ENCODE measurements at places on chromosomes 11 and 22.
A peak's percentile ranks its signal among the peaks of the same experiment; 100 is the strongest.

DNA sequence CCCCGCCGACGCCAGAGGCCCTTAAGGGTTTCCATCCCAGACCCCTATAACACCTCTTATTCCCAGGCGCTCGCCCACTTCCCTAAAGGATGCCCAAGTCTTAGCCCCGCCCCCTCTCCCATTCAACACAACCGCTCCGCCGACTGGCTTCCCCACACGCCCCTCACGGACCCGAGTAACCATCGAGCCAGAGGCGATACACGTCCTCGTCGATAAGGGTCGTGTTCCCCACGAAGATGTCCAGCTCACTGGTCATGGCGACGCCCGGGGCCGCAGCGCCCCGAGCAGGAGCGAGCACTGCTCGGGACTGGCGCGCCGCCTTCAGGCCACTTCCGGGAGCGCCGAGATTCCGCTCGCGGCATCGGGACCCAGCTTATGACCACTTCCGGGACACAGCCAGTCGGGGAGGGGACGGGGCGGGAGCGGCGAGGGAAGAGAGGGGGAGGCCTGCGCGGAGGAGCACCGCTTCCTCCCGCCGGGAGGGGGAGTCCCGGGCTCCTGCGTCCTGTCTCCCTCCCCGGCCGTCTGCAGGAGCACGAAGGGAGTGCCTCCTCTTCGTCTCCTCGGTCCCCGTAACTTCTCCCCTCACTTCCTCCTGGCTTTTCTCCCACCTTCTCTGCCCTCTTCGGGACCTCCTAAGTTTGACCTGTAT, at the start of gene FIBP:
Gene FIBP (minus strand): TSS at position 309 of the 652 bp plus-strand sequence. CDS start 53 bp downstream, at position 256.
- DNase-seq, result peak; percentile 98

DNA sequence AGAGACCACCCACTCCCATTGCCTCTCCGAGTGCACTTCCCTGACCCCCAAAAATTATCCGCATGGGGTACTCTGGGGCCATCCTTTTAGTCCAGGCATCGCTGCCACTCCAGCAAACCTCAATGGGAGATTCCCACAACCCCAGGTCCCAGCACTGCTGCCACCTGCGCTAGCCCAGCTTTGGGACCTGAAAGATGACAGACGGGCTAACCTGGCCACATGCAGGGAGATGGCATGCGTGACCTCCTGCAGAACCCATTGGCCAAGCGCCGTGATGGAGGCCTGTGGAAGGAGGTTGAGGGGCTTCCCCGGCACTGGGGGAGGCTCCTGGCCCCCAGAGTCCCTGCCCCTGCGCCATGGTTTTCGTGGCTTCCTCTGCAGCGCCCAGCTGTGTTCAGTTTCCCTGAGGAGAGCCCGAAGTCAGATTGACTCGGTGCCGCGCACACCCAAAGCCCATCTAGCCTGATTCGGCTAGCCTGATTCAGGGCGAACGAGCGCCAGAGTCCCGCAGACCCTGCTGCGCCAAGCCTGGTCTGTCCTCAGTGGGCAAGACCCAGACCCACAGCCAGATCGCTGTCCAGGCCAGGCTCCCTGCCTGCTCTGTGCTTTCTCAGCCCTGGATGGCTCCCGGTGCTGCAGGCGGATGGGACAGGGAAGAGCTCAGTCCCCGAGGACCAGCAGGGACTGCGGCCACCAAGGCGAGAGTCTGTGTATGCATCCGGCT, 751 bp upstream of the WNT7B start:
- peak; percentile 31 for DNase-seq

- DNase-seq, result no peak
Measured at GRCh38 chr22:50304528-50305392, 2.7 kb downstream of the PLXNB2 start.

GRCh38 chr11:68066742-68067141, 27.9 kb downstream of the TCIRG1 start:
- no peak for DNase-seq

GRCh38 chr11:74566146-74566960, 26.0 kb upstream of the POLD3 start:
- DNase-seq, result no peak

Data from iris pigment epithelial cell (primary cell).